Upper lobe of right lung (tissue), 1 donor: ENCODE measurements at places on chromosomes 6 and 20. TPM values are rescaled to one million over a fixed set of nuclear protein-coding genes. Genes with fewer than 3 reads are reported as not detected.
A peak's percentile ranks its signal among the peaks of the same experiment; 100 is the strongest.

DNA sequence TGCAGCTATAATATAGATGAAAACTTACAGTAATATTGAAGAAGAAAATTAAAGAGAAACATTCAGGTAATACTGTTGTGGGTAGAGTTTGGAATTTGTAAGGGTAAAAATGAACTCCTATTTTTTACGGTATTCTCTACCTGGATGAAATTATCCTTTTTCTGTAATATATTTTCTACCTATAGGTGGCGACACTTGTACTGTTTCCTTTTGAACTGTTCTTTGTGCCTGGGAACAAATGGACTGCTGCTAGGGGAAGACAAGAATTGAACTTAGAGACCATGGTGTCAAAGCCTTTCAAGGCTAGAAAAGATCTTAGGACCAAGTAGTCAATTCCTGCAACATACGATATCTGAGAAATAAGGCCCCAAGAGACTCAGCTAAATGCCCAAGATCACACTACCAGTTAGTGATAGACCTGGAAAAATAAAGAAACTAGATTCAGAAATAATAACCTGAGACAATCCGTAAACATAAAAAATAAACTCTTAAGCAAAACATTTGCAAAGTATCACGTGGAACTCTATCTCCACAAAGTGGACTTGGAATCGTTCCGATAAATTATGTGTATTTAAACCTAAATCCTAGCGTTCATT is 383.8 kb downstream of the TFAP2A start:
- no peaks in the 10 kb centered on the region for H3K27me3 ChIP-seq
- H3K4me1 ChIP-seq: no peaks in the 10 kb centered on the region
- no peak for DNase-seq
- no peak overlapping the region for H3K27ac ChIP-seq
- H3K4me3 ChIP-seq: no peak overlapping the region
- no peaks in the 10 kb centered on the region for H3K36me3 ChIP-seq

Gene ZKSCAN4
- total RNA-seq: 4.5 TPM

DNA sequence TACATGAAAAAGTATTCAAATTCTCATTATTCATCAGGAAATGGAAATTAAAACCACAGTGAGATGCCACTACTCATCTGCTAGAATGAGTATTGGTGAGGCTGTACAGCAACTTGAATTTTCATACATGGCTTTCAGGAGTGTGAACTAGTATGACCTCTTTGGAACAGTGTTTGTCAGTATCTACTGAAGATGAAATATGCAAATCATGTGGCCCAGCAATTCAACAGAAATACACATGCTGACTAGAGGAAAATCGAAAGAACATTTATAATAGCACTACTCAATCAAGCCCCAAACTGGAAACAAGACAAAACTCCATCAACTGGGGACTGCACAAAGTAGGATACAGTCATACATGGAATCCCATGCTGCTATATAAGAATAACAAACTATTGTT is 102.2 kb downstream of the DCDC2 start:
- no peaks in the 10 kb centered on the region for H3K36me3 ChIP-seq
- DNase-seq: no peak
- H3K4me3 ChIP-seq: no peak overlapping the region
- no peak overlapping the region for H3K27ac ChIP-seq

Gene DDO
- total RNA-seq: 7.1 TPM

GRCh38 chr6:129510950-129511349 is 199.0 kb downstream of the ARHGAP18 start:
- H3K36me3 ChIP-seq: peaks cover 29% of the 10 kb centered on the region
- peaks cover 4% of the 10 kb centered on the region for H3K4me1 ChIP-seq
- no peak for DNase-seq
- H3K4me3 ChIP-seq: no peak overlapping the region
- no peaks in the 10 kb centered on the region for H3K27me3 ChIP-seq

DNA sequence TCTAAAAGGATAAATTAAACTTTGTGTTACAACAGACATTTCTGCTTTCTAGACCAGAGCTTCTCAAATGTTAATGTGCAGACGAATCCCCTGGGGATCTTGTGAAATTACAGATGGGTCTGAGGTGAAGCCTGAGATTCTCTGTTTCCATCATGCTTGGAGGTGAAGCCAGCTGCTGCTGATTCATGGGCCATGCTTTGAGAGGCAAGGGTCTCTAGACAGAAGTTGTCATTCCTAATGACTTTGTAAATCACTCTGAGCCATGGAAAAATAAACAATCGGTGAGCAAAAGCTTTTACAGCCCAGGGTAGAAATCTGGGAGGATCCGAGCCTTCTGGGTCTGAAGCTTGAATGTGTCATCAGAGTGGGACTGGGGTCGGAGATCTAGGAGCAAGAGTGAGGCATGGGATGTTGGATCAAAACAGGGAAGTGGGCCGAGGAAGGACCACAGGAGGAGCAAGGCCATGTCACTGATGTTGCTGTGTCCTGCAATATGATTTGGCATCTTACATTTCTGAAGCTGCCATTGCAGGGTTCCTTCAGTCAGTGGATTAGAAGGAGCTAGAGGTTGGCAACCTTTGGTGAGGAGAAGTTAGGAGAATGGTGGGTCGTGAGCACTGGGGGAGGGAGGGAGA is 77.3 kb downstream of the TRMT11 start:
- H3K4me1 ChIP-seq: no peaks in the 10 kb centered on the region
- H3K36me3 ChIP-seq: no peaks in the 10 kb centered on the region
- no peak overlapping the region for H3K4me3 ChIP-seq

DNA sequence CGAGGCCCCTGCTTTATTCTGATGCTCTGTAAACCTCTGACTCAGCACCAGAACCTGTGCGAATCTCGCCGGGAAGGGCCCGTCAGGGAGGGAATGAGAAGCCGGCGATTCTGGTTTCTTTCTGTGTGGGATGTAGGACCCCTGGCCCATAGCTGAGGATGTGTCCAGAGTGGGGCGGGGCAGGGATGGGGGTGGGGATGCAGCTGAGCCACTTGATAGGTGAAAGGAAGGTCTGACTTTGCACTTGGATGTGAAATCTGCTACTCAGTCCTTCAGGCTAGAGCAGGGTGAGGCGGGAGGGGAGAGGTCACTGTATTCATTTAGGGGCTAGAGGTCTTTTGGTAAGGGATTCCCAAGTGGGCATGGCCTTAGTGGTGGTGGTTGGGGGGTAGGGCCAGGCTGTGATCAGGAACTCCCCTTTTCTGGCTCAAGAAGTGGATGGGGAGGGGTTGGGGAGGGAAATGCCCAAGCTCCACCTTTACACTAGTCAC is 2.3 kb downstream of the TOX2 start:
- H3K4me3 ChIP-seq: peak overlapping the region; percentile 57
- H3K36me3 ChIP-seq: no peaks in the 10 kb centered on the region
- peaks cover 30% of the 10 kb centered on the region for H3K27me3 ChIP-seq
- H3K4me1 ChIP-seq: peaks cover 3% of the 10 kb centered on the region
- H3K27ac ChIP-seq: no peak overlapping the region
- DNase-seq: peak; percentile 51

GRCh38 chr20:1122388-1123315 is 4.2 kb downstream of the PSMF1 start:
- DNase-seq: peak; percentile 73
- peak overlapping the region; percentile 2 for H3K4me3 ChIP-seq
- peaks cover 36% of the 10 kb centered on the region for H3K36me3 ChIP-seq
- peak overlapping the region; percentile 61 for H3K27ac ChIP-seq
- no peaks in the 10 kb centered on the region for H3K27me3 ChIP-seq

- H3K4me3 ChIP-seq: peak within 1 kb of the TSS; percentile 74
- no peaks in the 10 kb centered on the region for H3K36me3 ChIP-seq
- H3K27me3 ChIP-seq: no peaks in the 10 kb centered on the region
- peak within 1 kb of the TSS; percentile 97 for H3K27ac ChIP-seq
- peaks cover 8% of the 10 kb centered on the region for H3K4me1 ChIP-seq
Observed at GRCh38 chr6:2971420-2972218, at the start of gene SERPINB6. Gene SERPINB6, minus strand, starts transcription at chr6:2971567. Its CDS starts 12,235 bp downstream, at chr6:2959332.

DNA sequence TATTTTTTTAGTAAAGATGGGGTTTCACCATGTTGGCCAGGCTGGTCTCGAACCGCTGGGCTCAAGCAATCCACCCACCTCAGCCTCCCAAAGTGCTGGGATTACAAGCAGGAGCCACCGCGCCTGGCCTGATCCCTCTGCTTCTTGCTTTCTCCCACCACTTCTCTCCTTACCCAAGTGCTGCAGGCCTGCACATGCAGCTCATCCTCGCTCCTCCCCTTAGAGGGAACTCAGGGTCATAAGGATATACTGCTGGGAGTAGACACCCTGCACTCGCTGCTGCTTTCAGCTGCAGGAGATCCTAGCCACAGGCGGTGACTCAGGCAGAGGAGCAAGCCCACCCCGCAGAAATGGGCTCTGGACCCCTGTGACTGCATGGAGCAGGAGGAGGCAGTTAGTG is 40.0 kb upstream of the FANCE start:
- H3K27me3 ChIP-seq: no peaks in the 10 kb centered on the region
- no peak for DNase-seq
- no peak overlapping the region for H3K27ac ChIP-seq

GRCh38 chr6:21987501-21987957 is 309.3 kb downstream of the PRL start:
- H3K4me1 ChIP-seq: peaks cover 9% of the 10 kb centered on the region
- no peaks in the 10 kb centered on the region for H3K27me3 ChIP-seq
- no peaks in the 10 kb centered on the region for H3K36me3 ChIP-seq

DNA sequence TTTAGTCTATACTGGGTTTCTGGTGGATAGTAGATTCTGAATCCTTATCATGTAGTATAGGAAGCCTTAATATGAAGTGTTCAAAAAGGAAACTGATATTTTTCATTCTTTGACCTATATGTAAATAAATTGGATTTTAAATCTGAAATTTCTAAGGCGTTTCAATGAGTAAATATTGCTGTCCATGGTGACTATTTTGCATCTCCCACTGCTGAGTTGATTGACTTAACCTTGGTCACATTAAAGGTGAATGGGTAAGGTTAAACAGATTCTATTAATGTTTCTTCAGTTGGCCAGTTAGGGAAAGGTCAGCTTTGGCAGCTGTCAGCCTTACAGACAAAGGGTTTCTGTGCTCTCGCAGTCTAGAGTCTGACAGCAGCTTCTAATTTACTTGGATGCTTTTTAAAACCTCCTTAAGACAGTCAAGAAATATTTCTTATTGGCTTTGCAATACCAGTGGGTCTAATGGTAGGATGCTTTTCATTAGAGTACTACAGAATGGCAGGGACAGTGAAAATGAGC is 24.8 kb downstream of the PRIM2 start:
- no peaks in the 10 kb centered on the region for H3K27me3 ChIP-seq
- DNase-seq: no peak
- no peaks in the 10 kb centered on the region for H3K36me3 ChIP-seq
- no peak overlapping the region for H3K27ac ChIP-seq
- H3K4me3 ChIP-seq: no peak overlapping the region
- H3K4me1 ChIP-seq: no peaks in the 10 kb centered on the region

DNA sequence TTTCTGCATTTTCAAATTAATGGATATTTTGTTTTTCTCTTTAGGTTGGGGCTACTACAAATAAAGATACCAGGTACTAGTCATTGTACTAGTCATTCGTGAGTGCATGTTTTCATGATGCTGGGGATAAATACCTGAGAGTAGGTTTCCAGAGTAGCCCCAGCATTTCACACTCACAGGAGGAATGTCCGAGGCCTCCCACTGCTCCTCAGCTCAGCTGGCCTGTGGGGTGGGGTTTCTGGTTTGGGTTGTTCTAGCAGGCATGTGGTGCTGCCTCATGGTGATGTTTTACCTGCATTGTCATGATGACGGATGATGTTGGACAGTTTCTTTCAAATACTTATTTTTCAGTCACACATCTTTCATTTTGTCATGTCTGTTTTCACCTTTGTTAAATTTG is 144.5 kb downstream of the SMOC2 start:
- H3K4me3 ChIP-seq: no peak overlapping the region
- H3K27me3 ChIP-seq: no peaks in the 10 kb centered on the region
- H3K4me1 ChIP-seq: peaks cover 6% of the 10 kb centered on the region

Gene CUL7
- 20.1 TPM for total RNA-seq

- no peak overlapping the region for H3K4me3 ChIP-seq
- H3K36me3 ChIP-seq: no peaks in the 10 kb centered on the region
- no peaks in the 10 kb centered on the region for H3K27me3 ChIP-seq
- DNase-seq: no peak
Observed at GRCh38 chr6:64591676-64592036, 956.1 kb downstream of the PHF3 start.

GRCh38 chr20:64176551-64176950 is 12.3 kb downstream of the MYT1 start:
- H3K4me1 ChIP-seq: no peaks in the 10 kb centered on the region
- peaks cover 15% of the 10 kb centered on the region for H3K27me3 ChIP-seq
- DNase-seq: no peak
- no peaks in the 10 kb centered on the region for H3K36me3 ChIP-seq

- peaks cover 15% of the 10 kb centered on the region for H3K4me1 ChIP-seq
- H3K27me3 ChIP-seq: no peaks in the 10 kb centered on the region
- H3K36me3 ChIP-seq: no peaks in the 10 kb centered on the region
- no peak overlapping the region for H3K4me3 ChIP-seq
- no peak overlapping the region for H3K27ac ChIP-seq
- DNase-seq: no peak
Observed at GRCh38 chr6:21845018-21845417, 251.5 kb downstream of the SOX4 start.

Gene VWA7
- 3.4 TPM for total RNA-seq

Gene MCCD1
- not detected for total RNA-seq

- no peaks in the 10 kb centered on the region for H3K4me1 ChIP-seq
- no peaks in the 10 kb centered on the region for H3K36me3 ChIP-seq
- no peak overlapping the region for H3K4me3 ChIP-seq
- no peaks in the 10 kb centered on the region for H3K27me3 ChIP-seq
- no peak for DNase-seq
- no peak overlapping the region for H3K27ac ChIP-seq
Observed at GRCh38 chr6:66900133-66901083, 1193.4 kb upstream of the EYS start.

DNA sequence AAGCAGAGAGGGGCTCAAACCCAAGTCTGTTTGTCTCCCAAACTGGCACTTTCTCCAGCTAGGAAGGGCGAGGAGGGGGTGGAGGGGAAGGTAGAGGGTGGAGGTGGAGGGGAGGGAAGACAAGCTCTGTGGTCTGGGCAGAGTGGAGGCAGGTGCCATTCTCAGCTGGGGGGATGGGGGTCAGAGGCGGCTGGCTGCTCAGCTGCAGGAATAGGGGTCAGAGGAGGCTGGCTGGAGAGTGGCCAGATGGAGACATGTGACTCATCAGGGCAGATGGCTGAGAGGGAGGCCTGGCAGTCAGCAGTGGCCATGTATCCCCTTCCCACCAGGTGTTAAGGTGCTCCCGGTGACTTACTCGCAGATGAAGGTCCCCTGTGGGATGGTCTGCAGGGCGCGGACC is 3.5 kb upstream of the SLC44A4 start:
- DNase-seq: no peak
- no peak overlapping the region for H3K27ac ChIP-seq
- H3K36me3 ChIP-seq: peaks cover 75% of the 10 kb centered on the region

DNA sequence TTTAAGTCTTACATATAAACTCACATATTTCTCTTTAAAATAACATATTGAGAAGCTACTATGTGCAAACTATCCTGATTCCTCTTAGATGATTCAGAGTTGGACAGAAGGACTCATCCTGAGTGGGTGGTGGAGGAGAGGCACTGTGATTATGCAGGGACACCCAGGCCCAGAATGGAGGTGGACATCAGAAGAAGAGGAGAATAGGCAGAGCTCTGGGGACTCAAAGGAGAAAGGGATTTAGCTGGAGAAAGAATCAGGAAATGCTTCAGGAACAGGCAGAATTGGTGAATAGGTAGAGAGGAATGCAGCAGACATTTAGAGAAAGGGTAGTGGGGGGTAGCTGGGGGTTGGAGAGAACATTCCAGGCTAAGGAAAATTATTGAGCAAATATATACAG is 17.4 kb downstream of the RCAN2 start:
- no peaks in the 10 kb centered on the region for H3K4me1 ChIP-seq
- H3K36me3 ChIP-seq: no peaks in the 10 kb centered on the region
- no peak overlapping the region for H3K27ac ChIP-seq
